ENCODE measurements at places on chromosomes 3 and 15. TPM values are rescaled to one million over a fixed set of nuclear protein-coding genes. Genes with fewer than 3 reads are reported as not detected.
A peak's percentile ranks its signal among the peaks of the same experiment; 100 is the strongest.

The SOX14 gene
- not detected for total RNA-seq

The PPP1R14D gene
- total RNA-seq: not detected

- peaks cover 4% of the 10 kb centered on the region for H3K4me1 ChIP-seq
- H3K36me3 ChIP-seq: no peaks in the 10 kb centered on the region
- no peaks in the 10 kb centered on the region for H3K27me3 ChIP-seq
- no peak overlapping the region for H3K4me3 ChIP-seq
- H3K27ac ChIP-seq: no peak overlapping the region
These were observed 66.7 kb downstream of the C3orf80 start for GRCh38 chr3:160291909-160292299.

DNA sequence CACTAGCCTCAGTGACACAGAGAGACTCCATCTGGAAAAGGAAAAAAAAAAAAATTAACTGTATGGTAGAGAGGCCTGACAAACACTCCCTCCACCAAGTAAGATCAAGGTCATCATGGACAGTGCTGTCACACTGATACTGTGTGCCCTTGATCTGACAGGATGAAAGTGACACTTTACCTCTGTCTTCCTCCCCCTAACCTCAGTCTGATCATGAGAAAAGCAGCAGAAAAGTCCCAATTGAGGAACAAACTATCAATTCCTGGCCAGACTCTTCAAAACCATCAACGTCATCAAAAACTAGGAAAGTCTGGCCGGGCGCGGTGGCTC is 26.7 kb downstream of the PGPEP1L start:
- no peak for DNase-seq
- H3K27me3 ChIP-seq: no peaks in the 10 kb centered on the region
- H3K36me3 ChIP-seq: no peaks in the 10 kb centered on the region
- H3K4me3 ChIP-seq: no peak overlapping the region
- no peak overlapping the region for H3K27ac ChIP-seq
- H3K4me1 ChIP-seq: peaks cover 10% of the 10 kb centered on the region

DNA sequence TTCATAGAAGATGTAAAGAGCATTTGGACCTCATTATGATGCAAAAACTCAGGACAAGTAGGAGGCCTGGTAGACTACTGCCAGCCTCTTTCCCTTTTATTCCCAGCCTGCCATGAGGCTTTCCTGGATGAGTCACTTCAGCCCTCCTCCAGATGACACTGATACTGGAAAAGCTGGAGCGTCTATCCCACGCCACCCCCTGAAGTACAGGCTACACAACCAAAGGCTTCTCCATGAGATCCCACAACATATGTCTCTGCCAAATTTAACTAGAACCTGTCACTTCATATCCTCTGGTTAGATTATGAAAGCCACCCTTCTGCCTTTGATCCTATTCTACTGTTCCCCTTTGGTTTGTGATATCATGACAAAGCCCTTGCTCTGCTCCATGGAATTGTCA is 56.1 kb upstream of the CPNE4 start:
- no peak for DNase-seq
- no peak overlapping the region for H3K27ac ChIP-seq
- H3K4me1 ChIP-seq: no peaks in the 10 kb centered on the region
- no peaks in the 10 kb centered on the region for H3K27me3 ChIP-seq
- no peak overlapping the region for H3K4me3 ChIP-seq

GRCh38 chr15:90716317-90716975 is 700 bp upstream of the BLM start:
- H3K36me3 ChIP-seq: no peaks in the 10 kb centered on the region
- no peaks in the 10 kb centered on the region for H3K4me1 ChIP-seq
- DNase-seq: no peak
- no peaks in the 10 kb centered on the region for H3K27me3 ChIP-seq

DNA sequence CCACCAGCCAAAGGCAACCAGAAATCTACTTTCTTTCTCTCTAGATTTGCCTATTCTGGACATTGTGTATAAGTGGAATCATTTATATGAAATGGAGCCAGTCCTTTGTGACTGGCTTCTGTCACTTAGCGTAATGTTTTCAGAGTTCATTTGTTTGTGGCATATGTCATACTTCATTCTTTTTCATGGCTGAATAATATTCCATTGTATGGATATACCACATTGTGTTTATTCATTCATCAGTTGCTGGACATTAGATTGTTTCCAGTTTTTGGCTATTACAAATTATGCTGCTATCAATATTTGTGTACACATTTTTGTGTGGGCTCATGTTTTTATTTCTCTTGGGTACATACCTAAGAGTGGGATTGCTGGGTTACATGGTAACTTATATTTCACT is 139.2 kb upstream of the CTDSPL start:
- H3K4me1 ChIP-seq: peaks cover 15% of the 10 kb centered on the region
- H3K27me3 ChIP-seq: no peaks in the 10 kb centered on the region
- H3K27ac ChIP-seq: no peak overlapping the region
- H3K4me3 ChIP-seq: no peak overlapping the region
- H3K36me3 ChIP-seq: no peaks in the 10 kb centered on the region

DNA sequence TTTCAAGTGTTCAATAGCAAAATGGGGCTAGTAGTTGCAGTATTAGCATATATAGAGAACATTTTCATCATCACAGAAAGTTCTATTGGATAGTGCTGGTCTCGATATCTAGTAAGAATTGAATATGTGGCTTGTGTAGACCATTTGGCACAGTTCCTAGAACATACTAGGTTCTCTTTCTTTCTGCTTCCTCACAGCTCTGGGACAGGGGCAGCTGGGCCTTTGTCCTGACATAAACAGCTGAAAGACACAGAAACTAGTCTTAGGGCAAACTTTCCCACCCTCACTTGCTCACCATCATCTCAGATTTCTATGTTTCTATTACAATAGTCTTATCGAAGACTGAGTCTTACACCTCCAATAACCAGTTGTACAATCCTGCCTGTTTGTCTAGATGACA is 63.7 kb upstream of the DLG1 start:
- no peaks in the 10 kb centered on the region for H3K4me1 ChIP-seq
- H3K27me3 ChIP-seq: no peaks in the 10 kb centered on the region
- H3K36me3 ChIP-seq: no peaks in the 10 kb centered on the region

DNA sequence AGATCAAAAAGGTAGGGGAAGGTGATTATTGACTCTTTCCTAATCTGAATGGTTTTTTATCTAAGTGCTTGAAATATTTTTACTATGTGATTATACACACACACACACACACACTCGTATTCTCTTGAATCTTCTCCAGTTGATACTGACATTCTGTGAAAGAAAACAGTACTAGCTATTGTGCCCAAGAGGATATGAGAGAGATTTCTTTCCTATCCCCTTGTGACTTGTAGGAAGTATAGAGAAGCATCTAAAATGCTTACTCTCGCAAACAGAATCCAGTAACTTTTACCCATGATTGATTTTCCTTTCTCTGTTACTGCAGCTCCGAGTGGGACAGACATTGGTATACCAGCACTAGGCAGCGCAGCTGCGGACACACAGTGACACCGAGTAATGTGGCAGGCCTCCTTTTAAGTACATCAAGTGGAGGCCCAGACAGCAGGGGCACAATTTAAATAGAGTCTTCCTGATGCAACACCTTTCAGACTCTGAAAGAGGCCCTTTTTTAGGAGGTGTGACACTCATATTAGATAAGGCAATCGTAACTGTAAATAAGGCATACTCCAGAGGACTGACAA is 421.0 kb upstream of the CNTN4 start:
- H3K27me3 ChIP-seq: no peaks in the 10 kb centered on the region
- H3K27ac ChIP-seq: no peak overlapping the region

DNA sequence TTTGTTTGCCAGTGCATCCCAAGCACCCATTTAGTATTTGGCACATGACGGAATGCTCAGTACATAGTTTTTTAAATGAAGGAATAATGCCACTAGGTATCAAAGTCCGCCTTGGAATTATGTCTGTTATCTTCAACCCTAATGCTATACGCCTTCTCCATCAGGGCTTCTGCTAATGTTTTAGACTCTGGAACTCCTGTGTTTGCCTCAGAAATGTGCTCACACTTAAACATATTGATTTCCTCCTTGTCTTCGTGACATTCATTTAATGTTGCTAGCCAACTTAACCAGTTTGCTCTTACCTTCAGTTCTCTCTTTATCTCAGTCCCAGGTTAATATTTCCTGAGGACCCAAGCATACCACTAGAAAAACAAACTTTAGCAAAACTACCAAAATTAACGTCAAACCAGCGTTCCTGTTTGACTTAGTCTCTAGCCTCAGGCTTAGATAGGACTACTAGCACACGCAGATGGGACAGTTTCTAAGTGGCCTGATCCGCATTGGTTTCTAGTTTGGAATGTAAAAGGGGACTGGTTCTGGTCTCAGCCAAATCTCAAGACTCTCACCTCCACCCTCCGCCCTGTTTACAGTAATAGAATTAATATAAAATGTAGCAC is 81.4 kb downstream of the IL1RAP start:
- DNase-seq: no peak
- H3K27ac ChIP-seq: no peak overlapping the region
- H3K4me1 ChIP-seq: no peaks in the 10 kb centered on the region
- no peaks in the 10 kb centered on the region for H3K36me3 ChIP-seq

The TTLL13 gene
- total RNA-seq: not detected

- H3K36me3 ChIP-seq: no peaks in the 10 kb centered on the region
- no peak overlapping the region for H3K4me3 ChIP-seq
- H3K27ac ChIP-seq: peak overlapping the region; percentile 61
These were observed 9.4 kb downstream of the IMPG2 start for GRCh38 chr3:101310978-101311375.

DNA sequence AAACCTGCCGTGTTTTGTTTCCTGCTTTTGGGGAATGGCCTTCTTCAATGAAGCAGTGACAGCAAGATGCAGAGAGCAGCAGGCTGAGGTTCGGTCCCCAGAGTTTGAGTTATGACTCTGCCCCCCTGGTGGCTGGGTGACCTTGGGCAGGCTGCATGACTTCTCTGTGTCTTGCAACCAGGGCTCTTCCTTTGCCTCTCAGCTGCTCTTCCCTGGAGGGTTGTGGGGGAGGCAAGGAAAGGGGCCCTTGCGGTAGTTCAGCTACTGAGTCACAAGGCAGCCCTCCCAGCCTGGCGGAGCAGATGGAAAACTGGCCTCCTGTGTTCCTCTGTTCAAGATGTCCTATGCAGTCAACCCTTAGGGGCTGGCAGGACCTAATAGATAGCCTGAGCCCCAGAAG is 17.1 kb downstream of the CTXND1 start:
- H3K36me3 ChIP-seq: no peaks in the 10 kb centered on the region
- H3K4me3 ChIP-seq: no peak overlapping the region
- H3K27me3 ChIP-seq: no peaks in the 10 kb centered on the region
- H3K4me1 ChIP-seq: no peaks in the 10 kb centered on the region

GRCh38 chr3:12070098-12070497 is 65.9 kb downstream of the SYN2 start:
- H3K27me3 ChIP-seq: no peaks in the 10 kb centered on the region
- no peak overlapping the region for H3K27ac ChIP-seq
- no peak overlapping the region for H3K4me3 ChIP-seq
- no peak for DNase-seq

The CPNE4 gene
- total RNA-seq: 0.71 TPM

DNA sequence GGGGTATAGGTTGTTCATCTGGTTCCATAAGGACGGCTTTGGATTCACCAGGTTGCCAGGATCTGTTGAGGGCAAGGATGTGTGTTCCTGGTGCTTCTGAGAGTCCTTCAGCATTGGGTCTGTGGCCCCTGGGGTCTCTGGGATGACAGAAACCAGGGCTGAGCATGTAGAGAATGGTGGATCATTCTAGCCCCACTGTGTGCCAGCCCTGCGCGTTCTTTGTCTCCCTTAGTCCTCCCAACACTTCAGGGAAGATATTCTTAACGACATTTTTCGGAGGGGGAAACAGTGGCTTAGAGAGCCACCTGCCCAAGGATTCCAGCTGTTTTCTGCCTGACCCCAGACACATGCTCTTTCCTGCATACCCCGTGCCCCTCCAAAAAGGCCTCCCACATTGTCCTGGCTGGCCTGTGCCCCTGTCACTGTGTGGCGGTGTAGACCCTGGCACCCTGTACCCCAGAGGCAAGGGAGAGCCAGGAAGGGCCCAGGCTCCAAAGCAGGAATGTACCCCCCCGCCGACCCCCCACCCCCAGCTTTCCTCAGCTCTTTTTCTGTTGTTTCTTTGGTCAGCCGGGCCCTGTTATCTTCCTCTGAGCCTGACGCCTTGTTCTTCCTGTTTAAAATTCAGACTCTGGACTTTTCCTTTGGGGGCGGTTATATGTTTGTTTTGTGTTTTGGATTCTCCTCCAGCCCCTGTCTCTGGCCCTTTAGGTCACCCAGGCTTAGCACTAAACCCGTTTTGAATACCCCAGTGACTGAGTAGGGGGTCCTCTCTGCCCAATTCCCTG is 57.8 kb upstream of the SMAD6 start:
- no peak overlapping the region for H3K4me3 ChIP-seq
- H3K36me3 ChIP-seq: no peaks in the 10 kb centered on the region
- no peak for DNase-seq
- H3K27me3 ChIP-seq: no peaks in the 10 kb centered on the region

Data from sigmoid colon (tissue), 7 donors.